ENCODE measurements at places on chromosomes 2 and 18. TPM values are rescaled to one million over a fixed set of nuclear protein-coding genes. Genes with fewer than 3 reads are reported as not detected.

- no peak for DNase-seq
These were observed 40.8 kb upstream of the CLASP1 start for GRCh38 chr2:121690095-121690494.

- no peak for DNase-seq
These were observed 204.6 kb downstream of the RNF144A start for GRCh38 chr2:7121851-7122250.

GRCh38 chr2:7880566-7880965 is 801.3 kb upstream of the ID2 start:
- no peak for DNase-seq

- no peak for DNase-seq
These were observed 89.2 kb upstream of the GLS start for GRCh38 chr2:190791347-190791975.

Gene ASB18
- polyA plus RNA-seq, result not detected

GRCh38 chr2:75157435-75157834 is 41.9 kb downstream of the TACR1 start:
- no peak for DNase-seq

DNA sequence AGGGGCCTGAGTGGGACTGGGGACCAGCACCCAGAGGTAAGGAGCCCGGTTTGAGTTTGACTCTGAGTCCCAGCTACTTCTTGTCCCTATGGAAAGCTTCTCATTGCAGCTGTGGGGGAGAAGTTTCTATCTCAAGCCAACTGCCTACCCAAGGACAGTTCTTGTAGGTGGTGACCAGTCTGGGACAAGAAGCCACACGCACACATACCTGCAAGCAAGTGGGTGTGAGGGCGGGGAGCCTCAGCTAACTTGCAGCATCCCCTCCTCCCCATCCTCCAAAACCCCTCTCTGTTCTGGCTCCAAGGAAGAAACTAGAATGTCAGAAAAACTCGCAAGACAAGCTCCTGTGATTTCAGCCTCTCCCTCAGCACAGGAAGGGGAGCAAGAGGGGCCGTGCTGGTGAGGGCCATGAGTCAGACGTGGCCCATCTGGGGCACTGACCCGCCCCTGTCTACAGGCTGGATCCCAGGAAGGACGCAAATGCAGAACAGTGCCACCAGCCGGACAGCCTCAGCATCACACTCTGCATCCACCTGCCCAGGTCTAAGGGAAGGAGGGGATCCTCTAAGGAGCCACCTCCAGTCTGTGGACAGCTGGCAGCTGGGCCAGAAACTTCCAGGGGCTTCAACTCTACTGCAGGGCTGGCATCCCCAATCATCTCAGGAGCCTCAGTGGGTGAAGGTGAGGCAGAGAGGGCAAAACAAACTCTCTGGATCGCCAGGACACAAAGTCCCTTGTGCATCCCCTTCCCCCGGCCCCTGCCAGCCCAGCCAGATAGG is 103.4 kb downstream of the TNS1 start:
- no peak for DNase-seq

DNA sequence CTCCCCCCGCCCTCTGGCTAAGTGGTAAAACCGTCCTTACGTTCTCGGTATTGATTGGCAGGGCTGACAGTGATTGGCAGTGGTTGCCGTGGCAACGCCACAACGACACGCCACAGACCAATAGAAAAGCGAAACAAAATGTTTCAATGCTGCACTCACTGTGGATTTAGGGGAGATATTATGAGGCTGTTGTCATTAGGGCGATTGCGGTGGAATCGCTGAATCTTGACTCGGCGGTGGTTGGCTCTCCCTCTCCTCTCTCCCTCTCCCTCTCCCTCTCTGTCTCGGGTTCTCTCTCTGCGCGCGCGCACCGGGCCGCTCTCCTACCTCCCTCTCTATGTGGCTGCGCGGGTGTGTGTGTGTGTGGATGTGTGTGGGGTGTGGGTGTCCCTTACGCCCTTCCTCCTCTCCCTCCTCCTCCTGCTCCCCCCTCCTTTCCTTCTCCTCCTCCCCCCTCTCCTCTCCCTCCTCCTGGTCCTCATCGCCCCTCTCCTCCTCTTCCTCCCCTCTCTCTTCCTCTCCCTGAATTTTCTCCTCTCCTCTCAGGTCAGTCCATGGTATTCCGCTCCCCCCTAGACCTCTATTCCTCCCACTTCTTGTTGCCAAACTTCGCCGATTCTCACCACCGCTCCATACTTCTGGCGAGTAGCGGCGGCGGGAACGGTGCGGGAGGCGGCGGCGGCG is at the start of gene SIX3:
TSS of gene SIX3 (plus strand) at position 152 of the 684 bp plus-strand sequence. CDS start at position 555, 403 bp downstream.
- DNase-seq, result no peak
